ENCODE measurements at places on chromosomes 5 and 9. TPM values are rescaled to one million over a fixed set of nuclear protein-coding genes. Genes with fewer than 3 reads are reported as not detected.
A peak's percentile ranks its signal among the peaks of the same experiment; 100 is the strongest.

DNA sequence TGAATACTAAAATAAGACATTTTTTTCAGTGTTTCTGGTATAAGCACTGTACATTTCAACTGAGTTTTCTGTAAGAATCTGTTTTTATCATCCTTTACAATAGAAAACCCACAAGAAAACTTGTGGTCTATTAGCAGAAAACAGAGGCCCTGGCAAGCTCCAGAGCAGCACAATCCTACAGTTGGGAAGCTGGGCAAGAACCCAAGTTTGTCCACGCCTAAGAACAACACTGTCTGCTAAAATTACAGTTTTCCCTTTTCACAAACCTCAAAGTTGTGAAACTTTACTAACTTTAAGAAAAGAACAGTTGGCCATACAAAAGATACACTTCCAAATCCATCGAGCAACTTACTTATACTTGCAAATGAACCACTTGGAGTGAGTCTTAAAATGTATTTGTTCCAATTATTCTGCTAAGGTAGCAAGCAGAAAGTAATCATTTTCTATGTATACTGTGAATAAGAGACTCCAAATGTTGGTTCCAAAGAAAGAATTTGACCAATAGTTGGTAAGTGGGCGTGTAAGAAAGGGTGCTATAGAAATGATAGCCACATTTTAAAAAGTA is 982.0 kb upstream of the ARRDC3 start:
- H3K4me1 ChIP-seq, result no peaks in the 10 kb centered on the region
- H3K27ac ChIP-seq, result no peak overlapping the region
- H3K27me3 ChIP-seq, result no peaks in the 10 kb centered on the region

GRCh38 chr5:58094031-58094430 is 365.9 kb downstream of the PLK2 start:
- peak; percentile 30 for DNase-seq
- H3K27me3 ChIP-seq, result peaks cover 5% of the 10 kb centered on the region
- no peak overlapping the region for H3K27ac ChIP-seq
- H3K4me1 ChIP-seq, result peaks cover 3% of the 10 kb centered on the region
- H3K4me3 ChIP-seq, result no peak overlapping the region

- no peaks in the 10 kb centered on the region for H3K27me3 ChIP-seq
- no peaks in the 10 kb centered on the region for H3K4me1 ChIP-seq
- DNase-seq, result no peak
- no peak overlapping the region for H3K27ac ChIP-seq
Observed at GRCh38 chr5:179371121-179371510, 25.9 kb upstream of the ADAMTS2 start.

- H3K4me1 ChIP-seq, result no peaks in the 10 kb centered on the region
- no peaks in the 10 kb centered on the region for H3K27me3 ChIP-seq
- no peaks in the 10 kb centered on the region for H3K36me3 ChIP-seq
- no peak overlapping the region for H3K4me3 ChIP-seq
- no peak for DNase-seq
- H3K27ac ChIP-seq, result no peak overlapping the region
Observed at GRCh38 chr9:38641985-38642864, 21.8 kb upstream of the ANKRD18A start.

GRCh38 chr9:93646640-93647178 is 70.3 kb downstream of the PHF2 start:
- DNase-seq, result no peak
- no peaks in the 10 kb centered on the region for H3K4me1 ChIP-seq
- H3K4me3 ChIP-seq, result no peak overlapping the region

- H3K36me3 ChIP-seq, result no peaks in the 10 kb centered on the region
- no peaks in the 10 kb centered on the region for H3K4me1 ChIP-seq
- DNase-seq, result no peak
- H3K4me3 ChIP-seq, result no peak overlapping the region
Observed at GRCh38 chr5:152205804-152206203, 199.3 kb downstream of the NMUR2 start.

DNA sequence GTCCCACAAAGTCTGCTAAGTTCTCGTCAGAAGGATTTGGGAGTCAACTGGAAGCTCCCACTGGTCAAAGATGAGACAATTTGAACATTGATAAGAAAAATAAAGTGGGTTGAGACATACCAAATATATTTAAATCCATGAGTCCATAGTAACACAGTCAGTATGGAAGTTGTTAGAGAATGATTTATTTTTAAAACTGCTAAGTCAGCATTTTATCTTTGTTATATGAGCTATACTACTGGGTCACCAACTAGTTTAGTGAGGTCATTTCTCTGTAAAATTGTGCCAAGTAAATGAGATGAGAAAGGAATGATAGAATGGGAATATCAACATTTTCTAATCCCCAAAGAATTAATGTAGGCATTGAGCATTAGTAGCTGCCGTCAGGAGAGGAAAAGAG is 60.2 kb downstream of the UHRF2 start:
- peaks cover 1% of the 10 kb centered on the region for H3K4me1 ChIP-seq
- no peak overlapping the region for H3K27ac ChIP-seq
- no peaks in the 10 kb centered on the region for H3K27me3 ChIP-seq
- DNase-seq, result no peak

BTNL8 gene
- total RNA-seq, result not detected

NTRK2 gene
- total RNA-seq, result 1.8 TPM

PCDHGA12 gene
- total RNA-seq, result not detected

CORO2A gene
- 8.2 TPM for total RNA-seq

PDE8B gene
- total RNA-seq, result 0.25 TPM

RNF180 gene
- total RNA-seq, result not detected

NSG2 gene
- not detected for total RNA-seq

TMEM252 gene
- total RNA-seq, result not detected

All from activated CD4-positive, alpha-beta T cell treated with anti-CD3 and anti-CD28 coated beads, Interleukin-2, amount 10 ng/mL, durations not matched to agents 7 days and 5 days (primary cell).